Type B pancreatic cell (in vitro differentiated cells): ENCODE measurements at places on chromosomes 12 and 14.
A peak's percentile ranks its signal among the peaks of the same experiment; 100 is the strongest.

- no peak for DNase-seq
These were observed 39.1 kb downstream of the WDR20 start for GRCh38 chr14:102178806-102179205.

- no peak for DNase-seq
These were observed 245.0 kb upstream of the PWP1 start for GRCh38 chr12:107440606-107441005.

DNA sequence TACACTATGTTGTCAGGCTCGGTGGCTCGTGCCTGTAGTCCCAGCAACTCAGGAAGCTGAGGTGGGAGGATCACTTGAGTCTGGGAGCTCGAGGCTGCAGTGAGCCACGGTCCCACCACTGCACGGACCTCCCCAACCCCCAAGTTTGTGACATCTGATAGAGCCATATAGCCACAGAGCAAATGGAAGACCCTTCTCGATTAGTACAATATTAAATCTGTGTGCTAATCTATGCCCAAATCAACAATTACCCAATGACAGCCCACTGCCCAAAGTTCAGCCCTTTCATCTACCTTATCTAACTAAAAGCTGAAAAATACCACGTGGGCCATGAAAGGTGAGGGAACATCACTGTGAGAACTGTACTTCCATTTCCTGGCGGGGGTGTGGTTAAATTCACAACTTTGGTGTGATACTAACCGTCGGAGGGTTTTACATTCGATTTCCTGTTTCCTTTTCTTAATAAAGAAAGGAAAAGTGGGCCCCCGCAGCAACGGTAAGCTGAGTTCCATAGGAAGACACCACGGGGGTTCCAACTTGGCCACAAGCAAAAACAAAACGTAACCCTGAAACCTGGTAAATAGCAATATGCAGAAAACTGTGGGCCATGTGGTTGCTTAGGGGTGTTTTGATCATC, 31.2 kb upstream of the FOS start:
- DNase-seq, result no peak

DNA sequence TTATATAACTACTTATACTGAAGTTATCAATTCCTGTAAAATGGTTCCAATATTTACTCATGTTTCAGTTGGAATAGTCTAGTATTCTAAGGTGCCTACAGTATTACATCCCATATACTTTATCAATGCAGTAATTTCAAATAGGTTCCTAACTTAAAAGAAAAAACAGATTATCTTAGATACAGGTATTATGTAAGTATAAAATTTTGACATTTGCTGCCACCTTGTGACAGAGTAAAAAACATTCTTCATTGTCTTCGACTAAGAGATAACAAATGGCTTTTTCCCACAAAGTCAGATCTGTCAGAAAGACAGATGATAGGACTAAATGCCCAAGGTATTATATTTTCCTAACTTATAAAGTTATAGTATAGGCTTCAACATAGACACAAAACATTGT, 78.7 kb downstream of the TXNDC16 start:
- DNase-seq, result no peak

DNA sequence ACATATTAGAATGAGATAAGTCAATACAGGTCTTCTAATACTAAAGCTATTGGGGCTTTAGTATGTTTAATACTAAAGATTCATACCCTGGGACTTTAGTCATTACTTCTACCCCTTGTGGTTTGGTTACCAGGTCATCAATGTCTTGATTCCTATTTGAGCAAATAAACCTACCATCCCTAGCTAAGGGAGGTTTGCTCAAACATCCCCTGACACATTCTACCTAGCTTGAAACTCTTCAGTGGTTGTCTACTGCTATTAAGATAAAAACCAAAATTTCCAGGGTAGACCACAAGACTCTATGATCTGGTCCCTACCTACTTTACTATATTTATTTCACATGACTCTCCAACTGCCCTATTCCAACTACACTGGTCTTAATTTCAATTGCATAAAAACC, 7.3 kb upstream of the C2CD5 start:
- no peak for DNase-seq

DNA sequence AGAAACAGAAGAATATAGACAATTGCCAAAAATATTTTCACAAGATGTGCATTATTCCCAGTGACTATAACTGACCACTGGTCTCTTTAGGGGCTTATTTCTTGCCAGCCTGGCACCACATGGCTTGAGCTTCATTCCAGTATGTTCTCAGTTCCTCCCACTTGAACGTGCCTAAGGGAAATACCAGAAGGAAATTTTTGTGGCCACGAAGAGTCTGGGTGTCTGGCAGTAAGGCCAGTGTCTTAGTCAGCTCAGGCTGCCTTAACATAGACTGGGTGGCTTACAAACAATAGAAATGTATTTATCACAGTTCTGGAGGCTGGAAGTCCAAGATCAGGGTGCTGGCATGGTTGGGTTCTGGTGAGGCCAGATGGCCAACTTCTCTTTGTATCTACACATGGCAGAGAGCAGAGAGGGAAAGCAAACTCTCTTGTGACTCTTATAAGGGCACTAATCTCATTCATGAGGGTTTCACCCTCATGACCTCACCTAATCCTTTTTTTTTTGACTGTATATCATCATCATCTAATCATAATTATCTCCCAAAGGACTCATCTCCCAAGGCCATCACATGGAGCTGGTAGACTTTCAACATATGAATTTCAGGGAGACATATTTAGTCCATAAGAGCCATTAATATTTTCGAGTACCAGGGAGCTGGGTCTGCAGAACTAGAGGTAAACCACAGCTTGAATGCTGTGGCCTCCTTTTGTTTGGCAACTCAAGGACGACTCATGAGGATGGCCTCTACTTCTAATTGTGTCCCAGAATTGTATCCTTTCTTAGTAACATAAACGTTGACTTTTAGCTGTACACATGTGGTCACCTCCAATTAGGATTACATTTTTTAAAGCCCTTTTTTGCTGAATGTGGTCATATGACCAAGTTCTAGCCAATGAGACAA, 5.1 kb upstream of the SMOC1 start:
- DNase-seq, result no peak

DNA sequence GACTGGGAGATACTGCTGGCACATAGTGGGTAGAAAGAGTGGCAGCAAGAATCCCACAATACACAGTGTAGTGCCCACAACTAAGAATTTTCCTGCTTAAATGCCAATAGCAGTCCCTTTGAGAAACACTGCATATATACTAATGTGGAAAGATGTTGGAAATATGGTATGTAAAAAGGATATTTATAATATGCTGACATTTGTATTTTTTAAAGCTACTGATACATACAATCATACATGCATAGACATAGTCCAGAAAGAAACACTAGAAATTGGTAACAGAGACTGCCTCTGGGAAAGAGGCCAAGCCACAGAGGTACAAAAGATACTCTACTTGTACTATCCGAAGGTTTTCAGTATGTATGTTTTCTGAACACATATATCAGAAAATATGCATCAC, 30.3 kb downstream of the TRIP11 start:
- no peak for DNase-seq

- DNase-seq, result no peak
These were observed 1.7 kb upstream of the DNAH10 start for GRCh38 chr12:123760267-123760938.

DNA sequence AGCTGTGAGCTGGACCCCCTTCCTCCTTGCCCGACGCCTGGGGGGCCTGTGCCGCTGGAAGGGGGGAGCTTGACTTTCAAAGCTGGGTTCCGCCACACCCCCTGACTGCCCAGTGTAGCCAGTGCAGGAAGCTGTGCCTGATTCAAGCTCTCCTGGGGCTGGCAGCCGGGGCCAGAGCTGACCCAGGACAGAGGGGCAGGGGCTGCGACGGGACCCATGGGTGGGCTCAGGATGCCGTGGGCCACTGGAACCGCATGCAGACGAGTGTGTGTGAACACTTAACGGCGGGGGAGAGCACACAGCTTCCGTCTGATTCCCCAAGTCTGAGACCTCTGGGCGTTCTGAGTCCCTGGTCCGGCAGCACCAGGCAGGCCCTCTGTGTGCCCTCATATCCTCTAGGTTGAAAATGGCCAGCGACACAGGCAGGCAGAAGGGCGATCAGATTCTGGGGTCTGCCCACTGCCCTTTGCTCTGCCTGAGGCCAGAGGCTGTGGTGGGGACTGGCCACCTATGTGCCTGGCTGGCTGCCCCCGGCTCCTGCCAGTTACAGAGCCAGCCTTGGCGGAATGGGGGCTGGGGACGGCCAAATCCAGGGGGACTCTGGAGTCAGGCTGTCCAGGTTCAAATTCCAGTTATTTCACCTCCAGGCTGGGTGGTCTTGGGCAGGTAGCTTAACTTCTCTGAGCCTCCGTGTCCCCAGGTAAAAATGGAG, 54.0 kb downstream of the CYP46A1 start:
- DNase-seq, result no peak

DNA sequence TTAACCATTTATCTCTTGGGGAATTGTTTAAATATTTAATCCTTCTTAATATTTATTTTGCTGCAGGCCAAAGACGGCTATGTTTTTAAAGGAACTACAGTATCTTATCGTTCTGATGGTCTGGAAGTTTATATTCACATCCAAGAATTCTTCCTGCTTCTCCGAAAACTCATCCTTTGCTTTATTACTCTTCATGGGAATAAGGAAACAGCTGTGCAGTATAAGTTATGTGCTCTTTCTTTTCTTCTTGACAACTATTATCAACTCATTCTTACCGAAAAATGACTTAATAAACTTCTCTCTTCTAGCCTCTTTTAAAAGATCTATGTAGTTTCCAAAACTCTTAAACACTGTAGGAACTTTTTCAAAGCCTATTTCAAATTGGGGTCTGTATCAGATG, 335.6 kb upstream of the NOVA1 start:
- DNase-seq, result no peak

GRCh38 chr12:124821252-124822200, 42.1 kb downstream of the SCARB1 start:
- DNase-seq, result no peak

DNA sequence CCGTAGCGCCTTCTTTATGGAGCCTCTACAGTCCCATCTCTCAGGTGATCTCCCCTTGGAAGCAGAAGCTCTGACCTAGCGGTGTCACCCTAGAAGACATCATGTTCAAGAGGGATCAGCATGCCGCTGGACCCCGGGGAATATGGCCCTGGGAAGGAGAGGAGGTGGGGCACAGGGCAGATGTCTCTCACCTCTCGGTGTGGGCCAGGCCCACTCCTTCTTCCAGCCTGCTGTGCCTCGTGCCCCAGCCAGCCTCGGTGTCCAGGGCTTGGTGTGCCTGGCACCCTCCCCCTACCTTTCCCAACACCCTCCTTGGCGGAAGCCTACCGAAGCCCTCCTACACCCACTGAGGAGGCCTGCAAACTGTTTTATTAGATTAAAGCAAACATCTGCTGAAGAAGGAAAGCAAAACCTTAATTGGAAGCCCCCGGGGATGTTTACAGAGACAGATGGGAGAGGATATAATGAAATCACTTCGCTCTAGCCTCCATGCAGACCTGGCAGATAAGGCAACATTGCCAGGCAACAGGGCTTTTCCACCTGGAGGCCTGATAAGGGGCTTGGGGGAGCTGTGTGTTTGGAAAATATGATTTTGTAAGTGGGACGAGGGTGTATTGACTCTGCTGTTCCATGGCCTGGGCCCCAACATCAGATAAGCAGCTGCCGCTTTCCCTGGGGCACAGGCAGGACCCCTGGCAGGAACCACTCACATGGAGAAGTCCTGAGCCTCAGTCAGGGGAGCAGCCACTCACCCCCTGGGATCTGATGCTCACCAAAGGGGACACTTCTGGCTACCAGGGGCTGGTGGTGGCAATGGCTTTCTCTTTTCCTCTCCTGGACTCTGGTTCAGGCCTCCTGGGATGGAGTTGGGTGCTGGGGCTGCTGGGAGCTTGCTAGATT, 5.7 kb upstream of the CHGA start:
- DNase-seq, result no peak

GRCh38 chr12:82708061-82708879, 21.6 kb downstream of the TMTC2 start:
- no peak for DNase-seq

GRCh38 chr14:76718306-76719040, 42.8 kb upstream of the VASH1 start:
- DNase-seq, result peak; percentile 16

DNA sequence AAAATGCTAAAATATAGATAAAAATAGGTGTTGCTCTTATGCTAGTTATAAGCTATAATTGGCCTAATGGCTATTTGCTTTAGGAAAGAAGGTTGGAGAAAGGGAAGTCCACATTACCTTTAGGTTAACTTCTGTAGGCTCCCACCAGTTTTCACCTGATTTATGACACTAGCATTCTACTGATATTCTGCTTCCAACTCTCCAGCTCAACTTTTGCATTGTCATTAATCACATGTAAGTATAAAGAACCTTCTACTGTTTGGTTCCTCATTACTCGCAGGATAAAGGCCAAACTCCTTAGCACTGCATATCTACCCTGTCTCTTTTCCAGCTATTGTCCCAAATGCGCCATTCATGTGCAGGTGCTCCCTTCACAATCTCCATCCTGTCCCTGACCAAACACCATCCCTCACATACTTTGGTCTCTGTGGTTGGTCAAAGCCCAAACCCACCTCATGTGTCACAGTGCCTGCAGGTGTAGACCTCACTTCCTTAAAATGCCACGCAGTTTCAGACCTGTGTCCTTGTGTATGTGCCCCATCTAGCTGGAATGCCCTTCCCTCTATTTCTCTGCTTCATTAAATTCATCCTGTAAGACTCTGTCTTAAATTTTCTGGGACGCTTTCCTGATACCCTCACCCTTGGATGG, 3.3 kb downstream of the DDHD1 start:
- DNase-seq, result no peak

GRCh38 chr14:101174980-101175606, 271.6 kb upstream of the RTL1 start:
- no peak for DNase-seq

- no peak for DNase-seq
These were observed 272.4 kb downstream of the NELL2 start for GRCh38 chr12:44603701-44604100.

GRCh38 chr12:110012137-110012536, 12.9 kb downstream of the ANKRD13A start:
- DNase-seq, result no peak

- DNase-seq, result no peak
These were observed 19.6 kb downstream of the MORN3 start for GRCh38 chr12:121649819-121650353.

DNA sequence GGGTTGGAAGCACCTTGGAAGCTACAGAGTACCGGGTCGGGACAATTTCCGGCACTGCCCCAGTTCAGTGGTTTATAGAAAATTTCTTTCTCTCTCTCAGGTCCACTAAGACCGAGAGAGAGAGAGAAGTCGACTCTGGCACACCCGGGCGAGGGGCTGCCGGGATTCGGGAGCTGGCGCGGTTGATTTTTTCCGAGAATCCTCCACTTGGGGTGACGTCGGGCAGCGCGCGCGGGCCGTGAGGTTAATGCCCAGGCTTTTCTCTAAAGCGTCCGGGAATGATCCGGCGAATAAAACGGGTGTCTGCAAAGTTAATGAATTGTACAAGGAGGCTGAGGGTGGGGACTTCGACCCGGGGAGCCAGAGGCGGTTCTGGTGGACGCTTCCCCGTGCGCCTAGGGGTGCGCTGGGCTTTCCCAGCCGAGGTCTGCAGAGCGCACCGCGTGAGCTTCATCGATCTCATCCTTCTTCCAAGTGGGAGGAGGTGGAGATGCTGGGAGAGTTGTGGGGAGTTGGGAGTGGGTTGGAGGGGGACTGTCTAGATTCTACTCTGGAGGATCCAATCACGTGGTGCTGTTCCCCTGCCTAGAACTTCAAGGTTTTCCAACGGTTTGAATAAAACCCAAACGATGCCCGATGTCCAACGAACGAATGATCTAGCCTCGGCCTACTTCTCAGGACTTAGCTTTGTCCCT, 51.9 kb upstream of the TBX3 start:
- no peak for DNase-seq
